ENCODE measurements at places on chromosomes 7 and 10.

GRCh38 chr10:123551259-123551658 lies 114.9 kb upstream of the GPR26 start:
- no peak for DNase-seq

DNA sequence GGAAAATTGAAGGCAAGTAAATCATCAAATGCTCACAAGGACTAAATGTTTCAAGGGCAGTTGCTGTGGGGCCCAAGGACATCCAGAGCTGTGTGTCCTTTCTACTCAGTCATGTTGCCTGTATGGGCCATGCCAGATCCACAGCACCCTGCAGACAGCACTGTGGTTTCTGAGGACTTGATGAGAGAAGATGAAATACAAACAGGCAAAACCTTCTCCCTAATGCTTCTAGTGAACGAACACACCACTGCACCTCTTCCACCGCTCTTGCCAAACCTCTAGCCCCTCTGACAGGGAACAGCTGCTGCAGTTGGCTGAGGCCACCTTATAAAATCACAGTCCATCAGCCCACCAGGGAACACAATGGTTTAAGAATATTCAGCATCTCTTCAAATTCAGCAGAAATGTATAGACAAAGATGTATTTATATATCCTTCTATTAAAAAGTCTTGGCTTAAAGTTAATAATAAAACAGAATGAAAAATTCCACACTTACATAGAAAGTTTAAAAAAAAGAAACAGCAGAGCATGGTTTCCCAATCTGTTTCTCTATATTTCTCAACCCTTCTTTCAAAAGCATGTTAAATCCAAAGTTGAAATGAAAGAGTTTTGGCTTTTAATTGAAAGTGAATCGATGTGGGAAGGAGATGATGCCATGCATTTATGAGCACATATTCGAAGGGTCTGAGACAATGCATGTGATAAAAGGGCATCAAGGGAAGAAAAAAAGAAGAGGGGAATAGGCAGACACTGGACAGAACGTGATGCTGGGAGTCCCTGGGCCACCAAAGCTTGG lies 14.0 kb downstream of the CYP3A7 start:
- no peak for DNase-seq

DNA sequence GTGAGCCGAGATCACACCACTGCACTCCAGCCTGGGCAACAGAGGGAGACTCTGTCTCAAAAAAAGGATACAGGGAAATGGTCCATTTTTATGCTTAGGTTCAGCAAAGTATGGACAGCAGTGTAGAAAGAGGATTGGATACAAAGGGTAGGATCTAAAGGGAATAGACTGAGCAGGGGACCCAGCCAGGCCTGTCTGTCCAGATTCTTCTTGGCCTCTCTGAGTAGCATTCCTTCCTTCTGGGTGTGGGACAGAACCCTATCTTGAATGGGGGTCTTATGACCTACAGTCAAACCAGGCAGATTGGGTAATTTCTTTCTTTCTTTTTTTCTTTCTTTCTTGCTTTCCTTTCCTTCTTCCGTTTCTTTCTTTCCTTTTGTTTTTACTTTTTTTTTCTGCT lies 25.6 kb downstream of the SH2B2 start:
- DNase-seq: no peak

DNA sequence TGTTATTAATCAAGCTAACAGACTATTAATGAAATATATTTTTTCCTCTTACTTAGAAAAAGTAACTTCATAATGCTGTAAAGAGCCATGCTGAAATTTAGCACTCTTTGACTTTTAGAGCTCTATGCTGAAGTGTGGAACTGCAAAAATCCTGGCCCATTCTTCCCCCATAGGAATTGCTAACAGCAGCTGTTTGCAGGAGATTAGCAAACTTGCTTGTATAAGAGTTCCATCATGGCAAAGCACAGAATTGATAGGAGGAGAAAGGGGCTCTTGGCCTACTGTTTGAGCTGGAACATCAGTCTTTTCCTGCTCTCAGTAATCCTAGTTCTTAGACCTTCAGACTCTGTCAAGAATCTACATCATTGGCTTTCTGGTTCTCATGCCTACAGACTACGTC lies 18.3 kb upstream of the GNAT3 start:
- no peak for DNase-seq

DNA sequence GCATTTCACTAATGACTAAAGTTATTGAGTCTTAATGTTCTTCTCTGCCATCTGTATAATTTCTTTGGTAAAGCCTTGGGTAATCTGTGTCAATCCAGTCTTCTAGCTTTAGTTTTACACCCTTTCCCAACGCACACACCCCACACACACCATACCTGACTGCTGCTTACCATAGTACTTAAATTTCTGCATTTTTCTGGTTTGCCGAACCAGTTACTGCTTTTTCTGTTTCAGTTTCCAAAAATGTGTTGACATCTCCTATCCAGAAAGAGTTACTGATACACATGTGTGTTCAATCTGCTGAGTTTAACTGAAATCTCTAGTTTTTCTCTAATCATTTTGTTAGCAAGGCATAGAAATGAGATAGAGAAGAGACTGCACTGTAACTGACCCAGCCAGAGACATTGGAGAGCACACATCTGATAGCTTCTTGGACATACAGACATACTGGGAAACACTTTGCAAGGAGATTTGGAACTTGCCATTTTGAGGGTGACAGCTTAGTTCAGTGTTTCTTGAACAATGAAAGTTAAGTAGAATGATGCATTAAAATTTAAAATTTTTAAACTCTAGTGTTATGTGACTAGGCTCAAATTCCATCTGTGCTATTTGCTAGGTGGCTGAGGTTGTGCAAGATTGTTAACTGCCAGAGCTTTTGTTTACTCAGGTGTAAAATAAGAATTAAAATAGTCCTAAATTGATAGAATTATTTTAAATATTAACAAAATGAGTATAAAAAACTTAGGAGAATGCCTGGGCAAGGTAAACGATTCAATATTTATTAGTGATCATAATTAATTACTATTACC lies 807.6 kb downstream of the DNAJB9 start:
- DNase-seq: no peak

- DNase-seq: no peak
Observed at GRCh38 chr7:64037095-64037494, 8.1 kb upstream of the ZNF727 start.

Data from stimulated activated CD8-positive, alpha-beta memory T cell treated with anti-CD3 and anti-CD28 coated beads, Interleukin-2, amount 100 ng/mL, for 1 hour (primary cell).